ENCODE measurements at places on chromosomes 7 and 10. TPM values are rescaled to one million over a fixed set of nuclear protein-coding genes. Genes with fewer than 3 reads are reported as not detected.

UCN3 gene
- total RNA-seq: not detected

GRCh38 chr10:131461093-131461492, 149.6 kb upstream of the TCERG1L start:
- no peaks in the 10 kb centered on the region for H3K36me3 ChIP-seq
- no peaks in the 10 kb centered on the region for H3K27me3 ChIP-seq

GRCh38 chr7:143458681-143459080, 15.4 kb downstream of the TAS2R60 start:
- no peaks in the 10 kb centered on the region for H3K36me3 ChIP-seq
- no peak for DNase-seq
- H3K4me3 ChIP-seq: no peak overlapping the region
- no peak overlapping the region for H3K27ac ChIP-seq
- H3K4me1 ChIP-seq: no peaks in the 10 kb centered on the region

- no peaks in the 10 kb centered on the region for H3K36me3 ChIP-seq
- H3K27me3 ChIP-seq: no peaks in the 10 kb centered on the region
- H3K4me3 ChIP-seq: no peak overlapping the region
- H3K4me1 ChIP-seq: no peaks in the 10 kb centered on the region
- DNase-seq: no peak
- H3K27ac ChIP-seq: no peak overlapping the region
Measured at GRCh38 chr7:122258971-122259370, 45.6 kb downstream of the FEZF1 start.

DNA sequence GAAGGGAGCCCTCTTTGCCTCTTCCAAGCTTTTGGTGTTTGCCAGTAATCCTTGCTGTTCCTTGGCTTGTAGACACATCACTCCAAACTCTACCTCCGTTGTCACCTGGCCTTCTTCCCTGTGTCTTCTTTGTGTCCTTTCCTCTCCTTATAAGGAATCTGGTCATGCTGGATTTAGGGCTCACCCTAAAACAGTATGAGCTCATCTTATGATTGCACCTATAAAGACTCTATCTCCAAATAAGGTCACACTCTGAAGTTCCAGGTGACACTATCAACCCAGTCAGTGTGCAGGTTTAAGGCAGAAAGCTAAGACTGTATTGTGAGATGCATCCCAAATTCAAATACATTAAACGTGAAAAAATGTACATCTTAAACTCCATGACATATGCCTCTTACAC, 49.0 kb upstream of the ZRANB1 start:
- H3K4me1 ChIP-seq: no peaks in the 10 kb centered on the region
- DNase-seq: no peak
- no peaks in the 10 kb centered on the region for H3K36me3 ChIP-seq
- no peaks in the 10 kb centered on the region for H3K27me3 ChIP-seq
- H3K4me3 ChIP-seq: no peak overlapping the region

- no peaks in the 10 kb centered on the region for H3K4me1 ChIP-seq
- no peak overlapping the region for H3K27ac ChIP-seq
- no peak for DNase-seq
Measured at GRCh38 chr10:121792198-121792597, 135.6 kb downstream of the ATE1 start.

GRCh38 chr10:32501906-32502305, 56.0 kb downstream of the CCDC7 start:
- H3K27me3 ChIP-seq: no peaks in the 10 kb centered on the region
- H3K4me3 ChIP-seq: no peak overlapping the region
- no peaks in the 10 kb centered on the region for H3K36me3 ChIP-seq

DNA sequence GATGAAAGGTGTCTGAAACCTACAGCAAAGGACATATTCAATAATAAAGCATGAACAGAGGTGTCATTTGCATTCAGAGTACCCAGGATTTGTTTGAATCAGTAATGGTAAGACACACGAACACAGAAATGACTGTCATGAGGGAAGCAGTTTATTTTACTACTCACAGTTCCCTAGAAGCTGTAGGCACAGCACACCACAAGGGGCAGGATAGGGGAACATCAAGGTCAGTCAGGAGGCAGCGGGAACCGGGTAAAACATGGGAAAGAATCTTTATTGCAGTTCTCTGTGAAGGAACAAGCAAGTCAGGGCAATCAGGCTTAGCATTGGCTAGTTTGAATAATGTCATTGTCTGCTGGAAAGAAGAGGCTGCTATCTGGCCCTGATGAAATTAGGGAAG, 70.2 kb upstream of the PDSS1 start:
- H3K4me3 ChIP-seq: no peak overlapping the region
- H3K4me1 ChIP-seq: peaks cover 6% of the 10 kb centered on the region
- H3K27me3 ChIP-seq: peaks cover 5% of the 10 kb centered on the region
- no peak for DNase-seq
